Activated T-helper 1 cell treated with Interleukin-2 at 50 U/mL for 16 hours (primary cell): ENCODE measurements at places on chromosomes 5 and 9.

GRCh38 chr9:103707181-103707580, 386.9 kb upstream of the SMC2 start:
- no peak for DNase-seq

- peak; percentile 85 for DNase-seq
These were observed at the start of gene GCNT1 for GRCh38 chr9:76458903-76459693. GCNT1 (plus strand) TSS chr9:76459182; CDS start chr9:76502382, 43,200 bp downstream.

DNA sequence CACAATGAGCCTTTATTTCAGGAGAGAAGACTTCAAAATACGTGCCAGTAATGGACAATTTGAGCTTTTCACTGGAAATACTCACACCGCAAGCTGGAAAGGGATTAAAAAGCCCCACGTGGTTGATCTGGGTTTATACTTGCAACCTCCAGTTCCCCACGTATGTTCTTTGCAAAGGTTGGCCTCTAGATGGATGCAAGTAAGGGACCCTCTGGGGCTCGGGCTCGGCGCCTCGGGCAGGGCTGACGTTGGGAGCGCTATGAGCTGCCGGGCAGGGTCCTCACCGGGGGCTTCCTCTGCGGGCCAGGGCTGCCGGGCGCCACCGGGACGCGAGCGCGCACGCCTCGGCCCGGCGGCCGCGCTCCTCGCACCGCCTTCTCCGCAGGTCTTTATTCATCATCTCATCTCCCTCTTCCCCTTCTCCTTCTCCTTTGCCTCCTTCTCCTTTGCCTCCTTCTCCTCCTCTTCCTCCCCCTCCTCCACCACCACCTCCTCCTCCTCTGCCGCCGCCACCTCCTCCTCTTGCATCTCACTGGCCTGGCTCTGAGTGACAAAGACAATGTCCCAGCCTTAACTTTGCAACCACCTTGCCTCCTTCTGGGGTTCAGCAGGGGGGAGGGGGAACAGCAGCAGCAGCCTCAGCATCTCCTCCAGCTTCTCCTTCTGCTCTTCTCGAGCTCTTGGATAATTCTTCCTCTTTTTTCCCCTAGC, 701 bp upstream of the ZNF462 start:
- DNase-seq: no peak

DNA sequence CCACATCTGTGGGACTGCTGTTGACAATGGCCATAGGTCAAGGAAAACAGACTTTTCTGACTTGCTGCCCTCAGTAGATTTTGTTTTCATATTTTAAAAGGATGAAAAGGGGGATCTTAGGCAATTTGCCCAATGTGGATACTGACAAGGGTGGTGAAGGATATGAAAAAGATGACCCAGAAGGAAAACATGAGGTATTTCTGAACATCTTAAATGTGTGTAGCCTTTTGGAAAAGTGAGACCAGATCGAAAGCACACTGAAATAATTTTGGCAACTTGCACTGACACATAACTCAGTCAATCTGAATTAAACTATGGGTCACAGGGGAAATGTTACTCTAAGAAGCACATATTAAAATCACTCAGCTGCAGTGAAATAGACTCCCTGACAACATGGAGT, 1793.0 kb upstream of the ACO1 start:
- no peak for DNase-seq

DNA sequence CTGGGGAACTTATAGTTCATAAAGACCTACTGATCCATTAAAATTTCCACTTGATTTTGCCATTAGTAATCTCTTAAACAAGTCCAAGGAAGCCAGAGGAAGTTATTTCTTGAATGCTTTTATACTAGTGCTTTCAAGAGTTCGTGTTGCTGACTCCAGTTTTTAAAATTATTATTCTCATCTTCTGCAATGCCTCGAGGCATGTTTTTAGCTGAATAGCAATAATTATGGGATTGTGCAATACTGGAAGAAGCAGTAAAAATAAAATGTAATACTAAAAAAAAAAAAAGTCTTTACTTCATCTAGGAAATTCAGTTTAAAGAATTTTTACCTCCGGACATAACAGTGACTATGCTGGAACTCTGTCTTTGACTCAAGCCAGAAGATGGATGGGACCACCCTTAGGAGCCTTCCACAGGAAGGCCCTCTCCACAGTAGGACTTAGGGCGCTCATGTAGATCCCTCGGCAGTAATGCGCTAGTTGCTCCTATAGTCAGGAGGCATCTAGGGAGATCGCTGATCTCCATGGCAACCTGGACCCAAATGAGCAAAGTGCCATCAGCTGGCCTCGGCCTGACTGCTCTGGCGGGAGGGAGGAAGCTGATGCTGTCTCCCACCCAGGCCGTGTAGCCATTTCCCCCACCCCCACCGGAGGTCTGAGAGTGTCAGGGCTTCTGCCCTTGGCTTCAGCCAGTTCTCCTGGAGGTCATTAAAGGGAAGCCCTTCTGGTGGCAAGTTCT, 56.7 kb downstream of the DAPK1 start:
- DNase-seq: no peak

- DNase-seq: no peak
These were observed 12.6 kb upstream of the SLC12A7 start for GRCh38 chr5:1124205-1125029.

DNA sequence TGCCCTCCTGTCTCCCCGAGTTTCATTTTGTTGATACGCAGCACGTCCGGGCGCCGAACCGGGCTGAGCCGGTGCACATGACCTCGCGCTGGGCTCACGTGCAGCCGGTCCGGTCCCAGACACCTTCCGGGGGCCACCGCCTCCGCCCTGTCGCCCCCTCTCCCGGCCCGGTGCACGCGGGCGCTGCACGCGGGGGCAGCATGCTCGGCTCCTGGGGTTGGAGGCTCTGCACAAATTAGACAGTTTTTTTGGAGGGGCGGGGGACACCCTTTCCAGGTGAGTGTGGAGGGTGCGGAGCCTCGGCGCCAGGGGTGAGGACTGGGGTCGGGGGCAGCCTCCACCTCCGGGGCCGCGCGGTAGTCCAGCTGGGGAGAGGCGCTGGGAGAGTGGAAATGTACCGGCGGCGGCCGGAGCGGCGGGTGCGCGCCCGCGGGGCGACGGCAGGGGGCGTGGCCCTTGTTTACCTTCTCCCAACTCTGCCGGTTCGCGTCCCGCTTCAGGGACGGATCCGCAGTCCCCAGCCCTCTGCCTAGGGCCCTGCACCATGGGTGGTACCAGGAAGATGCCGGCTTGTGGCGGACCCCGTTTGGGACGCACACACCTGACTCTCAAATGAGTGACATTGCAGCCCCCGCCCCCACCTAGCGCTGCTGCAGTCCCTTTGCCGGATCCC, 1.1 kb downstream of the JADE2 start:
- peak; percentile 47 for DNase-seq

GRCh38 chr5:93789173-93790067, 48.0 kb upstream of the POU5F2 start:
- DNase-seq: no peak
